ENCODE measurements at places on chromosomes 11 and 22. TPM values are rescaled to one million over a fixed set of nuclear protein-coding genes. Genes with fewer than 3 reads are reported as not detected.

DNA sequence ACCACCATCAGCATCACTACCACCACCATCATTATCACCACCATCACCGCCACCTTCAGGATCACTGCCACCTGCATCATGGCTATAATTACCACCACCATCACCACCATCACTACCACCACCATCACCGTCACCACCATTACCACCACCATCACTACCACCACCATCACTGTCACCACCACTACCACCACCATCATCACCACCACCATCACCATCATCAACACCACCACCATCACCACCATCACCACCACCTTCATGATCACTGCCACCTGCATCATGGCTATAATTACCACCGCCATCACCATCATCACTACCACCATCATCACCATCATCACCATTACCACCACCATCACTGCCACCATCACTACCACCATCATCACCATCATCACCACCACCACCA lies 23.5 kb downstream of the CACNG2 start:
- DNase-seq: no peak

- DNase-seq: no peak
Measured at GRCh38 chr11:88158081-88158480, 17.2 kb downstream of the RAB38 start.

CALCA gene
- 17.6 TPM for total RNA-seq

P2RY6 gene
- 0.66 TPM for total RNA-seq

TRIOBP gene
- total RNA-seq: 58.9 TPM

CD248 gene
- 26.6 TPM for total RNA-seq
